Muscle of leg (tissue), 16 donors: ENCODE measurements at places on chromosomes 12 and 14. TPM values are rescaled to one million over a fixed set of nuclear protein-coding genes. Genes with fewer than 3 reads are reported as not detected.

DNA sequence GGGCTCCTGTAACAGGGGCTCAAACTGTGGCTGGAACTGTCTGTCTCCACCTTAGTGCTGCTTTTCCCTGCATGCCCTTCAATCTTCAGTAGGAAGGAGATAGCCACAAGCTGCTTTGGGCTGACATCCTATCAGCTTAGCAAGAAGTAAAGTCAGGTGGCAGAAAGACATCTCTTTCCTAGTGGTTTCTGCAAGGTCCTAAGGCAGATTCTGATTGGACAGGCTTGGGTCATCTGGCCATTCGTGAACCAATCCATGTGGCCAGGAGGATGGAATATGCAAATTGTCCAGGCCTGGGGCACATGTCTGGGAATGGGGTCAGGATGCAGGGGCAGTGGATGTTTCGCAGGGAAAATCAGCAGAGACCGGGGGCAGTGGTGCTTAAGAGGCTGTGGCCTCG lies 5.2 kb downstream of the RITA1 start:
- peaks cover 22% of the 10 kb centered on the region for H3K4me1 ChIP-seq
- no peak for DNase-seq
- H3K27ac ChIP-seq = no peak overlapping the region
- peaks cover 36% of the 10 kb centered on the region for H3K36me3 ChIP-seq

DNA sequence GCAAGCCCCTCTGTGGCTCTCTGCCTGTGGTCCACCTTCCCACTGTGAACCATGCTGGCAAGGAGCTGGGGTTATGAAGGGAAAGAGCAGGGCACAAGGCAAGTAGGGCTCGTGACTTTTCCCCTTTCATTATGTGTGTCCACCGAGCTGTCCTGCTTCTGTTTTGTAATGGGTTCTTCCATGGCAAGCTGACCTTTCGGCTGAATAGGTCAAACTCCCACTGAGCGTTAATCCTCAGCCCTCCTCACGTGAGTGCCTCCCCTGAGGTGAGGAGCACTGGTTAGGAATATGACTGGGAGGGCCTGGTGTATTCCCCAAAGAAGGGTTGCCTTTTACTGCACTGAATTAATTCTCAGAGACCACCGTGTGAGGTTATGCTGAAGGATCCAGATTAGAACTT lies 424.3 kb downstream of the NPAS3 start:
- H3K4me1 ChIP-seq = no peaks in the 10 kb centered on the region
- H3K36me3 ChIP-seq = no peaks in the 10 kb centered on the region
- no peak overlapping the region for H3K27ac ChIP-seq

- H3K4me1 ChIP-seq = peaks cover 4% of the 10 kb centered on the region
- H3K27ac ChIP-seq = no peak overlapping the region
- no peaks in the 10 kb centered on the region for H3K36me3 ChIP-seq
- no peak overlapping the region for H3K4me3 ChIP-seq
- no peaks in the 10 kb centered on the region for H3K27me3 ChIP-seq
Observed at GRCh38 chr12:105025890-105026289, 39.8 kb downstream of the NOPCHAP1 start.

DNA sequence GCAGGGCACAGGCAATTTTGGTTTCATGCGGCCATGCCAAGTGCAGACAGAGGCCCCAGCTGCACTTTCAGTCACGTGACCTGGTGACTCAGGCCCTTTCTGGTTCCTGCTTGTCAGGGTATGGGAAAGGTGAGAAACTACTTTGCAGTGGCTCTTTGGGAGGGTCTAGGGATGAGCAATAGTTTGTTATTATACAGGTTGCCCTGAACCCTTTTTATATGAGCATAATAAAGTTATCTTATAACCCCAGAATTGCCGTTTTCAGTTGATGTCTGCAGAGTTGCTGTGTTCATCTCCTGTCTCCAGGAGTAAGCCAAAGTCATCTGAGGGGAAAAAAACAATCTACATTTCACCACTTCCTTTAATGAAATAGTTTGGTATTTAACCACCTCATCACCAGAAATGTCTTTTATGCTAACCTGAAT lies 30.9 kb upstream of the EMP1 start:
- H3K27ac ChIP-seq = no peak overlapping the region
- H3K27me3 ChIP-seq = no peaks in the 10 kb centered on the region
- peaks cover 3% of the 10 kb centered on the region for H3K4me1 ChIP-seq
- DNase-seq = peak; percentile 49
- no peaks in the 10 kb centered on the region for H3K36me3 ChIP-seq

DNA sequence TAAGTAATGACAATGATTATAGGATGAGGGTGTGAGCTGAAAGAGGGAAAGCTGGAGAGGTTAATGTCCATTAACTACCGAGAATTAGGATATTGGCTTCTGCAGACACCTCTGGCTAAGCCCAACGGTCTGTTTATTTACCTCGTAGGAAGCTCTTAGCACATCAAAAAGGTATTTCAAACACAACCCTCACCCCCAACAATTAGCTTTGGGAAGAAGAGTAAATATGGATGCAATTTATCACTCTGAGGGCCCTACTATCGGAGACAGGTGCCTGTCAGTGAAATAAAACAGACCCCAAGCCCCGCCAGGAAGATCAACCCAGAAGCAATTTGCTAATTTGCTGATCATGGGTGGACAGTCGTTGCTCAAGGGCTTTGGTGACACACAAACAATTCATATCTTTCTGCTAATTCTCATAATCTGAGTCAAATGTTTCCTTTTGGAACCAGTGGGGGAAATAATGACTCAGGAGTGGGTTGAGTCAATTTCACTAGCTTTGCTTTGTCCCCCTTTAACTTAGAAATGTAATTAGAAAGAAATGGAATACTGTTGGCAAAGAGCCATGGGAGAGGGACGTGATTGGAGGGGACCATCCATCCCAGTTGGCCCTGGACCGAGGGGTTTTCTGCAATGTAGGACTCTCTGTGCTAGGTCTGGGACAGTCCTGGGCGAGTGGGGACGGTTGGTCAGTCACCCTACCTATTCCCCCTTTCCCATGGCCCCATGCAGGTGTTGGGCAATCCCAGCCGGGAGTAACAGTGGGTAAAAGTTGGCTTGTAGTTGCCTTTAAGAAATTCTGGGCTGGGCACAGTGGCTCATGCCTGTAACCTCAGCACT lies 99.1 kb upstream of the MED13L start:
- no peaks in the 10 kb centered on the region for H3K27me3 ChIP-seq
- peaks cover 20% of the 10 kb centered on the region for H3K4me1 ChIP-seq
- DNase-seq = no peak
- no peak overlapping the region for H3K4me3 ChIP-seq

- H3K27me3 ChIP-seq = peaks cover 6% of the 10 kb centered on the region
- no peaks in the 10 kb centered on the region for H3K36me3 ChIP-seq
- peak overlapping the region; percentile 46 for H3K4me3 ChIP-seq
- no peak overlapping the region for H3K27ac ChIP-seq
- no peak for DNase-seq
Observed at GRCh38 chr12:130954544-130954831, 781 bp downstream of the ADGRD1 start.

- no peaks in the 10 kb centered on the region for H3K4me1 ChIP-seq
- H3K36me3 ChIP-seq = no peaks in the 10 kb centered on the region
- no peak overlapping the region for H3K4me3 ChIP-seq
- no peak overlapping the region for H3K27ac ChIP-seq
- peak; percentile 55 for DNase-seq
- H3K27me3 ChIP-seq = no peaks in the 10 kb centered on the region
Observed at GRCh38 chr12:90090929-90091651, 382.5 kb upstream of the ATP2B1 start.

- no peak overlapping the region for H3K27ac ChIP-seq
- H3K27me3 ChIP-seq = no peaks in the 10 kb centered on the region
- no peak for DNase-seq
- H3K4me3 ChIP-seq = no peak overlapping the region
- H3K4me1 ChIP-seq = no peaks in the 10 kb centered on the region
Observed at GRCh38 chr14:39827901-39828655, 395.8 kb upstream of the FBXO33 start.

DNA sequence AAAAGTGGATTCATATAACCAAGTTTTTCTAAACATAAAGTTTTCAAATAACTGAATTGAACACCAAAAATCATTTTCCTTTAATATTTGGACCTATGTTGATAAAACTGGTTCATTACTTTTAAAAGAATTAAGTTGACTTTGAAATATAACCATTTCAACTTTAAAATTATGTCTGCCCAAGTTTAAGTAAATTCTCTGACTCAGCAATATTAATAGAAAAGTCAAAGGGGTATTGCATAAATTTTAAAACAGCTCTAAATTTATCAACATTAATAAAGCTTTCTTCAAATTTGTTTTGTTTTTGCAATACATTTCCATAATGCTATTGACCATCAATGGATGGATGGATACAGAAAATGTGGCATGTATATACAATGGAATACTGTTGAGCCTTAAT lies 168.4 kb upstream of the GARIN6 start:
- no peak overlapping the region for H3K4me3 ChIP-seq
- DNase-seq = no peak
- no peaks in the 10 kb centered on the region for H3K27me3 ChIP-seq
- no peaks in the 10 kb centered on the region for H3K4me1 ChIP-seq
- H3K36me3 ChIP-seq = no peaks in the 10 kb centered on the region
- no peak overlapping the region for H3K27ac ChIP-seq

GRCh38 chr12:74515849-74516248 lies 21.8 kb upstream of the ATXN7L3B start:
- H3K27me3 ChIP-seq = no peaks in the 10 kb centered on the region
- DNase-seq = no peak
- H3K36me3 ChIP-seq = no peaks in the 10 kb centered on the region
- H3K27ac ChIP-seq = no peak overlapping the region
- no peak overlapping the region for H3K4me3 ChIP-seq

Gene EXOC3L4
- polyA plus RNA-seq = 0.44 TPM

Gene KLHL28
- 14.0 TPM for polyA plus RNA-seq

Gene METTL25
- polyA plus RNA-seq = 7.6 TPM

Gene CDH24
- 6.5 TPM for polyA plus RNA-seq
